ENCODE measurements at places on chromosomes 4 and X.

GRCh38 chr4:98473046-98473445 is 185.4 kb downstream of the TSPAN5 start:
- no peak for DNase-seq

DNA sequence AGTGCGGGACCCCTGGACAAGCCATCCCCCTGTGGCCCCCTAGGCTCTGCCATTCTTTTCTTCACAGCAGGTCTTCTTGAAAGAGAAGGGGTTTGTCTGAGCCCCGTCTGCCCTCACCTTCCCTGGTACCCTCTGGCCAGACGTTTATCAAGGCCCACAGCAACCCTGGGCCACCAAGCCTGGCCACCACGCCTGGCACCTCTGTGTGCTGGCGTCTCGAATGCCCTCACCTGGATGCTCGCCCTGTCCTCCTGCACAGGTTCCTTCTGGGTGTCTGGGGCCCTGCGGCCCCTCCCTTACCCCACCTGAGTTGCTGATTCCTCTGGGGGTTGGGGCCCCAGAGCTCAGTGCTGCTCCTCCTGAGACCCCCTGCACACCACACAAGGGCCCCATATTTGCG is 25.1 kb downstream of the ADRA2C start:
- no peak for DNase-seq

DNA sequence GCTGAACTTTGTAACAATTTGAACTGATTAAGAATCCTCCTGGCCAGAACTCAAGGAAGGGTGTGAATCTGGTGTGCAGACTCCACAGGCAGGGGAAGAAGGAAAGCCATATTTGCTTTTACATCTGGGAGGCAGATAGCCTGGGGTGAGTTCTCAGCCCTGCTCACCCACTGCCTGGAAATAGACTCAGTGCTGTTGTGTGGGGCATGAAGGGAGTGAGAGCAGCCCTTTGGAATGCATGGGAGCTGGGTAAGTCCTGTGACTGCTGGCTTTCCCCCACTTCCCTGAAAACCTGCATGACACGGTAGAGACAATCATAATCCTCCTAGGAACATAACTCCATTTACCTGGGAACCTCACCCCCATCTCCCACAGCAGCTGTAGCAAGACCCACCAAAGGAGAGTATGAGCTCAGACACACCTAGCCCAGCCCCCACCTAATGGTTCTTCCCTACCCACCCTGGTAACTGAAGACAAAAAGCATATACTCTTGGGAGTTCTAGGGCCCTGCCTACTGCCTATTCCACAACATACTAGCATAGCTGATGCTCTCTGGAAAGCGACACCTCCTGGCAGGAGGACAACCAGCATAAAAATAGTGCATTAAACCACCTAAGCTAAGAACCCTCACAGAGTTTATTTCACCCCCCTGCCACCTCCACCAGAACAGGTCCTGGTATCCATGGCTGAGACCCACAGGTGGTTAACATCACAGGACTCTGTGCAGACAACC is 59.3 kb upstream of the UBQLN2 start:
- DNase-seq, result no peak

GRCh38 chr4:181830404-181831035 is 412.7 kb upstream of the TENM3 start:
- DNase-seq, result no peak

DNA sequence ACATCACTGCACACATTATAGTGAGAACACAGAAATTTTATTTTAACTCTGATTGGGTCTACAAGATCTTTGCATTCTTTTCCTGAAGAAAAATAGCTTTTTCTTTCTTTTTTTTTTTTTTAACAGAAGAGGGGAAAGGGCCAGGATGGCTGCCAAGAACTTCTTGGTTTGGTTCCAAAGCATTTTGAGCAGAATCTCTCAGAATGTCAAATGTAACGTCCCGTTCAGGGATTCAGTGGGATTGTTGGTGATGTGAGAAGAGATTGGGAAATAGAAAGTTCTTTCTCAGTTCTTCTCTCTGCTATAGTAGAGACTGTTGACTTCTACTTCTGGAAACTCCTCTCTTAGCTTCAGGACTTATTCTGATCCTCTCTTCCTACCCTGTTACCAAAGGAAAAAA is 70.9 kb upstream of the CBR4 start:
- DNase-seq, result no peak

GRCh38 chrX:39372115-39372514 is 570.9 kb downstream of the MID1IP1 start:
- no peak for DNase-seq

GRCh38 chr4:177791188-177791587 is 349.0 kb upstream of the AGA start:
- no peak for DNase-seq

GRCh38 chr4:158599150-158599549 is 72.5 kb downstream of the C4orf46 start:
- no peak for DNase-seq

DNA sequence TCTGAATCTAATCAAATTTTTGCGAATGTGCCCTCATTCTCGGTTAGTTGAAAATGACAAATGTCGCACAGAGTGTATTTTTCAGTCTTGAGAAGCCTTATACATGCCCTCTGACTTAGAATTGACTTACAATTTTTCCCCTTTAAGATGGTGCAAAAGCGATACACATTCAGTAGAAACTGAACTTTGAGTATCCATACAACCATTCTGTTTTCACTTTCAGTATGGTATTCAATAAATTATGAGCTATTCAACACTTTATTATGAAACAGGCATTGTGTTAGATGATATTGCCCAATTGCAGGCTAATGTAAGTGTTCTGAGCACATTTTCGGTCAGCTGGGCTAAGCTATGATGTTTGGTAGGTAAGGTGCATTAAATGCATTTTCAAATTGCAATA is 43.4 kb downstream of the SLC9A7 start:
- DNase-seq, result no peak

GRCh38 chrX:109600237-109600651 is 24.7 kb downstream of the KCNE5 start:
- no peak for DNase-seq

DNA sequence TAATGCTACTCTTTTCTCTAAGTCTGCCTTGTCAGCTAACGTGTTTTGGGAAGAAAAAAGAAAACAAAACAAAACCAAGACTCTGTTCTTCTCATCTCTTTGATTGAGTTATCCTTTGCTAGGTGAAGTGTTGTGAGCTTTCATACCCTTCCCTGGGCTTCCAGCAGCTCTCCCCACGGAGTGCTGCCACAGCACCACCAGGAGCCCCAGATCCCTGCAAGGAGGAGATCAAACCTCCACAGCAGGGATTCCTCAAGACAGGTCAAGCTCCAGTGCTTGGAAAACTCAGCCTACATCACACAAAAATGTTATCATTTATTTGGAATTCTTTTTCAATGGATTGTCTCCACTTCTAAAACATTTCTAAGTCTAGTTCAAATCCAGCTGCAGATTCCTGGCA is 1981.9 kb upstream of the TENM3 start:
- DNase-seq, result no peak

- no peak for DNase-seq
Measured at GRCh38 chr4:40995850-40996249, 218.5 kb downstream of the APBB2 start.

DNA sequence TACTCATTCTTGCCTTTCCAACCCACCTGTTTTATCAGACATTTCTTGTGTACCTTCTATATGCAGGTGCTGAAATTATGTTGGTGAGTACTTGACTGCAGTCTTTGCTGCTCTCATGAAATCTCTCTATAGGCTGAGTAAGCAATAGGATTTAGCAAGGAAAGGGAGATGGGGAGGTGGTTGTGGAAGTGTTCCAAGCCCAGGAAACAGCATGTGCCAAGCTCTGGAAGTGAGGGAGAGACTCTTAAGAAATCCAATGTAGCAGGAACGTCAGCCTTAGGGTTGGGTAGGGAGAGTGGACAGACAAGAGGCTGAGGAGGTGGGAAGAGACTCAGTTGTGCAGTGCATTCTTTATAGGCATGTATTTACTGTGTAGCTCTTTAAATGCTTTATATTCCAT is 5.6 kb downstream of the SEPTIN11 start:
- no peak for DNase-seq

- DNase-seq, result no peak
Measured at GRCh38 chr4:139273835-139274234, 6.2 kb downstream of the MGARP start.

- DNase-seq, result no peak
Measured at GRCh38 chr4:87865960-87866598, 33.3 kb downstream of the MEPE start.

- no peak for DNase-seq
Measured at GRCh38 chr4:1749826-1750225, 28.5 kb downstream of the TACC3 start.

DNA sequence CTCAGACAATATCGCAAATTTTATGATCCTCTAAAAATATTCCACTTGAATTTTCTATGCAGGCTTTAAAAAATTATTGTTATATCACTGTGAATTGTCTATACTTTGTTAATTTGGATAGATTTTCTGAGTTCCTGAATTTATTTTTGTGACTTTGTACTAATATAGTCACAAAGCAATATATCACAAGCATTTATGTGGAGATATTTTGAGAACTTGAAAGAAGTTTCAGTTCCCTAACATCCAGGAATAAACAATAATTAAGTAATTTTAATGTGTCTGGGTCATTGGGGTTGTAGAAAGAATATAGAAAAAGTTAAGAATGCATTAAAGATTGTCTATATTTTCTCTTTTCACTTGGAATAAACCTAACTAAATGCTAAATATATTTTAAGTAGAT is 32.0 kb downstream of the CXCL8 start:
- DNase-seq, result no peak

DNA sequence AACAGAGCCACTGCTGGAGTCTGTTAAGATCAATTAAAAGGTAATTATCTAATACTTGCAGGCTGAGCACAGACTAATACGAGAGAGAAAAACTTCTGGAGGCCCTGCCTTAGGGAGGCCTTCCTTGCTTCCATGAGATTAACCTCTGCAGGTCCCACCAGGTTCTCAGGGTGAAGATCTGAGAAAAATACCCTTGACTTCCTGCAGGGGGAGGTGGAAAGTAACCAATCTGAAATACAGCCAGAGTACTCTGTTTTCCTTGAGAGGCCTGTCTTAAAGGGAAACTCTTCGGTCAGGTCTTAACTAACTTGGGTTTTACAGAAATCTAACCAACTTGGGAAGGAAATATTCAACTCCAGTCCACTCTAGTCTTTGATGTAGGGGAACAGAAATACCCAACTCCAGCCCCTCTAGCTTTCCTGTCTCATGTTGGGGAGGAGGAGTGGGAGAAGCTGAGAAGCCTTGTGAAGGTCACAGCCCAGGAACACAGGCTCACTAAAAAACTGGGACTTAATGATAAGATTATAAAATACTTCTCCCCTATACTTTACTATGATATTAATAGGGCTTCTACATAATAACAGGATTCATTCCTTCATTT is 77.1 kb downstream of the TBCK start:
- no peak for DNase-seq

DNA sequence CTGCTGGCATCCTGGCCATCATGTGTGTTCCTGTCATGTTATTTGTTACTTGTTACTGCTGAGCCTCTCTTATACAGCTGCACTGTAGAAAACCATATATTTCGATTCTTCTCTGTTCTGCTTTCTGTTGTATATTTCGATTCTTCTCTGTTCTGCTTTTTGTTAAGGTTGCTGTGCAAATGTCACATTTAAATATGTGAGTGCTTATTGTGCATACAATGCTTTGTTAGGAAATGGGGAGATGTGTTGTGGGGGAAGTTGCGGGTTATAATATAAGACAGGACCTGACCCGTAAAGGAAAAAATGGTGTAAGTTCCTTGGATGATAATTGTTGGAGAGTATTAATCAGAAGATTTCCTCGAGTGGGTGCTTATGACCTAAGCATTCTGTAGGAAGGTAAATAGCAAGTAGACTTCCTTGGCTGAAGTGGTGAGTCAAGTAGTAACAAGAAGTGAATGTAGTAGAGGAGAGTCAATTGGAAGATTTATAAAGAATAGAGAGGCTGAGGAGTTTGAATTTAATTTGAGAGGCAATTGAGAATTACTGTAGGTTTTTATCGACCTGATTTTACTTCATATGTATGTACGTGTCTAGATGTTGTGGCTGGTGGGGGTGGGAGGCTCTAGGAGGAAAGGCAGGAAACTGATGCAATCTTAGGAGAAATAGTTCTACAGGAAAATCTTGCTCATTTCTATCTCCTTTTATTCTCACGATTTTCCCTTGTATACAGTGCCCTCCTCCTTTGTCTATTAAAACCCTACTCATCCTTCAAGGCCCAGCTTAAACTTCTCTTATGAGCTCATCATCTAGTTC is 8.5 kb downstream of the OGT start:
- no peak for DNase-seq

DNA sequence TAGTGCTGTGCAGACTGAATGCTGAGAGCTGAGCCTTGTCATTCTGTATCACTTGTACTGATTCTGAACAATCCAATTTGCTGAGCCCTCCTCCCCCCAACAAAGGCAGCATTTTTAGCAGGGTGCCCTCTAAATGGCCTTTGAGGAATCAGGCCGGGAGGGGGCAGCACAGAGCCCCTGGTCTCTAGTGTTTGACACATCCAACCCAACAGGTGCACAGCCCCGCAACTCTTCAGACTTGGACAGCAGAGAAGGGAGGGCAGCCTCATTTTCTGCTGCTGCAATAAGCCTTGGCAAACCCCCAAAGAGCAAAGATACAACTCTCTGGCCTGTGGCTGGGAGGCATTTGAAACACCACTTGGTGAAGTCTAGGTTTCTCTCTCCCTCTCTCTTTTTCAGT is 3.4 kb downstream of the ATP1B4 start:
- peak; percentile 14 for DNase-seq

DNA sequence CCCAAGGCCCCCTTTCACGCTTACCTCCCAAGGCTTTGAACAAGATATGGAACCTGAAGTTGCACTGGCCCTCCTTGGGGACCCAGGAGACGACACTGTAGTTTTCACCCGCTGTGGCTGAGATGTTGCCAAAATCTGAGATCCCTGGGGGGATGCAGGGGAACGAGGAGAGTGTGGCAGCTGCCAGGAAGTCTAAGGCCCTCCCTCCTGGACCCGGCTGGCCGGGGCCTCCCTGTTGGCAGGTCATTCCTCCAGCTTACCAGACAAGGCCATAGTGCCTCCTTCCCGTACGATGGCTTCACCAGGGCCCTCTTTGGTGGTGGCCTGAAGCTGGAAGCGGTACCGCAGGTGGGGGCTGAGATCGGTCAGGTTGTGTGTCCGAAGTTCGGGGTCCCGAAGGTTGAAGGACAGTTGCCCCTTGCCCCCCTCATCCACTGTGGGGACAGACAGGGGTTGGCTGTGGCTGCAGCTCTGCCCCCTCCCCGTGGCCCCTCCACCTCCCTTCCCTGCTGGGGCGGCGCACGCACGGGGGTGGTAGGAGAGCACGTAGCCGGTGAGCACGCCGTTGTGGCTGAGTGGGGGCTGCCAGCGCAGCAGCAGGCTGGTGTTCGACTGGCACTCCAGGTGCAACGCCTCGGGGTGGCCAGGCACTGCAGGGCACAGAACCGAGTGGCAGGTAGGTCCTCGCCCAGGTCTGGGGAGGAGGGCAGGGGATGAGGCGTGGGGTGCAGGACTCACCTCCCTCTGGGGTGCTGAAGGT is 21.2 kb downstream of the L1CAM start:
- no peak for DNase-seq

DNA sequence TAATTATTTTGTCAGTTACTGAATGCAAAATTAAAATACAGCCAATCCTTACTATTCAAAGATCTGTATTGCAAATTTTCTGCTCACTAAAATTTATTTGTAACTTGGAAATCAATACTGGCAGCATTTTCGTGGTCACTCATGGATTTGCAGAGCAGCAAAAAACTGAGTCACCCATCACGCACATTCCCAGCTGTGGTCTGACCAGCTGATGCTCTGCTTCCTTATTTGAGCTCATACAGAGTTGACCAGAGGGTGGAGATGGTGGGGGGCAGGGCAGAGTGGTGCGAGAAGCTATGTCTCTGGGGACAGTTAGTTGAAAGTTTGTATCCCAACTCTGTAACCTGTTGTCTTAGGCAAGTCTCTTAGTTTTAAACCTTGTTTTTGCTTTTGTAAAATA is 214.8 kb downstream of the SPCS3 start:
- DNase-seq, result no peak
